ENCODE measurements at places on chromosomes 11 and 22.

DNA sequence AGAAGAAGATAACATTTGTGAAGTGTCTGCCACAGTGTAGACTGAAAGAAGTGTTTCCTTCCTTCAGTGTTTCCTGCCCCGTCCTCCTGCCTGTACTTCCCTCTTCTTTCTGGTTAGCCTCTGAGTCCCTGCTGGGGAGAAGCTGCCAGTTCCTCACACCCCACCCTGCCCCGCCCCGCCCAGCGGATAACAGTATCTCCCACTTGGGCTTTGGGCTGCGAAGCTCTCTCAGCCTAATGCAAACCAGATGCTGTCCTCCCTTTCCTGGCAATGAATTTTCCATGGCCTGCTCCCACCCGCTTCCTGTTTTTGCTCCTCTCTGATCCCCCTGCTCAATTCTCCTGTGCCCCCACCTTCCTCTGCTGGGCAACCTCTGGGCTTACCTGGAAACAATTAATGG is 5.2 kb upstream of the RAB3IL1 start:
- no peak for DNase-seq

- no peak for DNase-seq
Observed at GRCh38 chr22:47210112-47210657, 447.7 kb downstream of the TBC1D22A start.

- no peak for DNase-seq
Observed at GRCh38 chr11:118604566-118604965, 2.8 kb upstream of the PHLDB1 start.

GRCh38 chr11:110928391-110928790 is 216.2 kb upstream of the ARHGAP20 start:
- no peak for DNase-seq

DNA sequence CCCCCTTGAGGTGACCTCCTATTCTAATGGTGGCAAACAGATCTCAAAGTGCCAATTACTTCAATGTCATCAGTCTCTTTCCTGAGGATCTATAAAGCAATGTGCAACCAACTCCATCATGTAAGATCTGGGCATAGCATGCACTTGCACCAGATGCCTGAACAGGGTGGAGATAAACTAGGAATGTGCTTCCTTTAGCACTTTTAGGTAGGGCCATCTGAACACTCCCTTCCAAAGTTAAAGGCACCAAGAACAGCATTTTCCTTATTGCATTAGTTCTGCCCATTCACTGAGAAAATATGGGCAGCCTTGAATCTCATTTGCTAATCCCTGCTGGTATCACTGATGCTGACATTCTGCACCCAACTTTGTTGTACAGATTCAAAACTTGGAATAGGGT is 112.0 kb downstream of the SGSM3 start:
- DNase-seq = no peak

- DNase-seq = no peak
Observed at GRCh38 chr11:16960250-16960649, 54.0 kb downstream of the PLEKHA7 start.

Data from midbrain (tissue), 1 donor.